Kidney (tissue), 22 donors: ENCODE measurements at places on chromosomes 11 and 22. TPM values are rescaled to one million over a fixed set of nuclear protein-coding genes. Genes with fewer than 3 reads are reported as not detected.

DNA sequence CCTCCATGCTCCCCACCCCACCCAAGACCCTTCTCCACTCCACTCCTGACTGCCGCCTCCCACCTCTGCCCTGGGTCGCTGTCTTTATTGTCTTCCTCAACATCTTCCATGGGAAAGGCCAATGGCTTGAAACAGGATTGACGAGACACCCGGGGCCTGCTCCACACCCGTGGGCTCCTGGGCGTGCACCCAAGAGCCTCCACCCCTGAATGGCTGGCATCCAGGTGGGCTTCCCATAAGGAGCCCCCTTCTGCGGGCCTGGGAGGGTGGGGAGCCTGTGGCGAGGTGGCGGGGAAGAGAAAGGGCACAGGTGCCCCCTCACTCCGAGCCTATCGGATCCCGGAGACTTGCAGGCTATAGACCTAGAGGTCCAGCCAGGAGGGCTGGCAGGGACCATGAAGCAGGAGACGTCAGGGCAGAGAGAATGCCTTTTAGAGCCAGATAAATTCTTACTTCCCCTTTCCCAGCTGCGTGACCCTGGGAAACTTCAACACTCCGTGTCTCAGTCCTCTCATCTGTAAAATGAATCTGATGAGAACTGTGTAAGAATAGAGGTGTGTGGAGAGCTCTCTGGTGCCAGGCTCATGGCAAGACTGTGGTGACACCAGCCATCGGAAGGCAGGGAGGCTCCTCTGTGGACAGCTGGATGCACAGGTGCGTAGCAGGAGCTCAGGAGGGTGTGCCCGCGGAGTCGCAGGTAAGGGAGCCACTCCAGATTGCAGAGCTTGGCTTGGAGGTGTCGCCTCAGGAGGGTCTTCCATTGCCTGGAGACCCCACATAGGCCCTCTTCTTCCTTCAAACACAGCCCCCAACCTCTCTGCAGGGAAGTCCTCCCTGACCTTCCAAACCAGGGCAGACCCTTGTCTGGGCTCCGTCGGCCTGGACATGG is 53.9 kb downstream of the SMIM38 start:
- DNase-seq: peak; percentile 30
- H3K27ac ChIP-seq: no peak overlapping the region
- H3K27me3 ChIP-seq: no peaks in the 10 kb centered on the region

GRCh38 chr11:122843281-122844141 is 5.2 kb downstream of the CRTAM start:
- no peaks in the 10 kb centered on the region for H3K36me3 ChIP-seq
- no peaks in the 10 kb centered on the region for H3K4me1 ChIP-seq
- DNase-seq: no peak
- no peak overlapping the region for H3K4me3 ChIP-seq
- no peak overlapping the region for H3K27ac ChIP-seq

GRCh38 chr11:19873730-19874129 is 161.1 kb downstream of the NAV2 start:
- H3K4me3 ChIP-seq: no peak overlapping the region
- no peaks in the 10 kb centered on the region for H3K4me1 ChIP-seq
- no peak for DNase-seq

DNA sequence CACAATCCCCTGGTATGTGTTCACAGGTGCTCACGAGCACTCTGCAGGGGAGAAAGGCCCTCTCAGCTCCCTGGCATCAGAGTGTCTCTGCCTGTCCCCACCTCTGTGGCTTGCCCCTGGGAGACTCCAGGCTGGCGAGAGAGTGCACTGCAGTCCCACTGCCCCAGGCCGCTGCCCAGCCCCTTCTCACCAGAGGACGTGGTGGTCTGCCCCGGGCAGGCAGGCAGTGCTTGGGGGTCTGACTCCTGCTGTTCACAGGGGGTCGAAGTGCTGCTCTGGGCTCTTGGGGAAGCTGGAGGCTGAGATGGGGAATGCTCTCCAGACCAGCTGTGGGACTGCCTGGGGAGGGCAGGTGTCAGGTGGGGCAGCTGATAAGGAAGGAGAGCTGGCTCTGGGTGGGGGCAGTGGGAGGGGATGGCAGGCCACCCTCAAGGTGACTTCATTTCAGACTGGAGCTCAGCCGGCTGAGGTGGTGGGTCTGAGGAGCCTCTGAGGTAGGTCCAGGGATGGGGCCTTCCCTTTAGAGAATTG is 151.0 kb upstream of the B3GAT1 start:
- peak; percentile 5 for DNase-seq
- H3K36me3 ChIP-seq: no peaks in the 10 kb centered on the region
- no peaks in the 10 kb centered on the region for H3K4me1 ChIP-seq
- no peaks in the 10 kb centered on the region for H3K27me3 ChIP-seq
- no peak overlapping the region for H3K27ac ChIP-seq
- no peak overlapping the region for H3K4me3 ChIP-seq

Gene EFCAB6
- 1.5 TPM for polyA plus RNA-seq
